ENCODE measurements at places on chromosomes 13 and 19.

DNA sequence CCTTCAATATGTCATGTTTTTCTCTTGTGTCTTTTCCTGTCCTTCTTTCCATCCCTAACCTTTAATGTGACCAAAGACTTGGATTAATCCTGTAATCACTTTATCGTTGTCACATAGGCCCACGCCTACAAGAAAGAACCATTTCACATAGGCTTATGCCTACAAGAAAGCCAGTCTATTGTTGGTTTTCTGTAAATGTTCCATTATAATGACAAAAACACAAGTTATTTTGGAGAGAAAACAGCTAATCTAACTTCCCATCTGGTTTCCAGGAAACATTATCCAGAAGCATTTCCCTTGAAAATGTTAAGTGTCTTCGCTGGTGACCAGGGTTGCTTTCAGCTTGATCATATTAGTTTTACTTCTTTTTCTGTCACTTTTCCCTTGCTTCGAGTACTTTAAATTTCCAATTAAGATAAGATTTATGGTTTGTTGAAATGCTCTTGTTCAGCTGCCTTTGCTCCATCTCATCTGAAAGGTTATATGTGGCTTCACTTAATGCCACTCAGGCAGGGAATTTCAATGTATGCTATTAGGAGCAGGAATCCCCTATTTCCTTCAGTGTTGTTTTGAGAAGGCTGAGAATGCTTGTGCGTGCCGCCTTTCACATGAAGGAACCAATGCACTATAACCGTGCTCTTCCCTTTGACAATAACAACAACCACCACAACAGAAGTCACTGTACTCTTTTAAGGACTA is 708.2 kb downstream of the EFNB2 start:
- DNase-seq, result no peak

DNA sequence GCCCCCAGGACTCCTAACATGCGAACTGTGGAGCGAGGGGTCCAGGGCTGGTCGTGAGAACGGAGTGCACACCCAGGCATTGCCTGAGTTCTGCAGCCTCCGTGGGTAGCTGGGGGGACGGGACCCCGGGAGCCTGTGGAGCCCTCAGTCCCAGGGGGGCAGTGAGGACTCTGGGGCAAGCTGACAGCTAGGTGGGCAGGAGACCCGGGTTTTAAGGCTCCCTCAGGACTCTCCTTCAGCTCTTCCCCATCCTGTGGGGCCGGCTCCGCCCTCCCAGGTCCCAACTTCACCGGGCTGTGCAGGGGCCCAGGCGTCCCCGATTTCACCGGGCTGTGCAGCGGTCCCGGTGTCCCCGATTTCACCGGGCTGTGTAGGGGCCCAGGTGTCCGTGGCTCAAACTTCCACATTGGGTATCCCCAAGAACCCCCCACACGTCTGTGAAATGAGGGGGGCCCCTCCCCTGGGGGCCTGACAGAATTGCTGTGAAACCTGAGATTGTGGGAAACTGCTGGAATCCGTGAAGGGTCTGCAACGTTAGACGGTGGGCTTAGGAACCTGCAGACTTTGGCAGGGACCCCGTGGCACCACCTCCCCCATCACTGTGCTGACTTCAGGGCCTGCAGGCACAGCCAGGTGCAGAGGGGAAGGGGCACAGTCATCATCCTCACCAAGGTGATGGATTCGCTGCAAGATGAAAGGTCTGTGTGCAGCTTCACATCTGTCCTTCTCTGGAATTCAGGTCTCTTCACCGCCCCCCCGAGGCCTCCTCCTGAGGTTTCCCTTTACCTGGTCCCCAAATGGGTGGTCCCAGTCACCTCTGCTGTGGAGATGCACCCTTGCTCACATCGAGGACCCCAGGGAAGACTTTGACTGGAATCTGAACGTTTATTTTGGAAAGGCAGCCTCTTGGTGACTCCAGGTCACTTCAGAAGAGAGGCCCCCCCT is 73.2 kb upstream of the MCF2L start:
- no peak for DNase-seq

DNA sequence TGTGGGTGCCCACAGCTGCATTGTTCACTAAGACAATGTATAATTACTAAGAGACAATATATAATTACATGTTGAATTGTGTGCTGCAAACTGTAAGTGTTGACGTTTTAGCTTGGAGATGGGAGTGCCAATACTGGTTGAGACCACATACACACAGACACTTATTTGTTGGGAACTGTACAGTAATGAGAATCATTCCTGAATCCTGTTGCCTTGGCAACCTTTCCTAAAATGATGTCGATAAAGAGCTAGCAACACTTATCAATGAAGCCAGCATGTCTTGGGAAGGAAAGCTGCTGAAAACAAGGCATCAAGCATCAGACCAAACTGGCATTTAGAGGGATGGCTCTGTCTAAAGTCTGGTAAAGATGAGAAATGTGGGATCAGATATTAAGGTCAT is 51.3 kb downstream of the PCDH8 start:
- no peak for DNase-seq

GRCh38 chr19:4035582-4035981 is 28.0 kb downstream of the PIAS4 start:
- no peak for DNase-seq

DNA sequence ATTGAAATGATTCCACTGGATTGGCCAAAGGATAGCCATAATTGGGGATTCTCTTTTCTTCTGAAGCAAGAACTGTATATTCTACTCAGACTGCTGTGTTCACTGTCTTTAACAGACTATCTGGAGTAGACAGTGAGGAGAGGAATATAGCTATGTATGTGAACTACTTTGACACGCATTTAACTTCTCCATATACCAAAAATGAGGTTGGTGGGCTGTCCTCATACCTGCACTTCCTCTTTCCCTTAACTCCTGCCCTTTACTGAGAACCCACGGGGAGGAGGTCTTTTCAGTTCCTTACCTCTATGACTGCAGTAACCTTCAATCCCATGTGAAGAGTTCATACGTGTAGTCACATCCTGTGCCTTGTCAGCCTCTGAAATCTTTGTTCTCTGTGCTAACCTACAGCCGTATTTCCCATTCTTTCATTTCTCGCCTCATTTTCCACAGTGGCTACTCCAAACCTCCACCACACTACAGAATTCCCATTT is 305.8 kb downstream of the MTUS2 start:
- no peak for DNase-seq

DNA sequence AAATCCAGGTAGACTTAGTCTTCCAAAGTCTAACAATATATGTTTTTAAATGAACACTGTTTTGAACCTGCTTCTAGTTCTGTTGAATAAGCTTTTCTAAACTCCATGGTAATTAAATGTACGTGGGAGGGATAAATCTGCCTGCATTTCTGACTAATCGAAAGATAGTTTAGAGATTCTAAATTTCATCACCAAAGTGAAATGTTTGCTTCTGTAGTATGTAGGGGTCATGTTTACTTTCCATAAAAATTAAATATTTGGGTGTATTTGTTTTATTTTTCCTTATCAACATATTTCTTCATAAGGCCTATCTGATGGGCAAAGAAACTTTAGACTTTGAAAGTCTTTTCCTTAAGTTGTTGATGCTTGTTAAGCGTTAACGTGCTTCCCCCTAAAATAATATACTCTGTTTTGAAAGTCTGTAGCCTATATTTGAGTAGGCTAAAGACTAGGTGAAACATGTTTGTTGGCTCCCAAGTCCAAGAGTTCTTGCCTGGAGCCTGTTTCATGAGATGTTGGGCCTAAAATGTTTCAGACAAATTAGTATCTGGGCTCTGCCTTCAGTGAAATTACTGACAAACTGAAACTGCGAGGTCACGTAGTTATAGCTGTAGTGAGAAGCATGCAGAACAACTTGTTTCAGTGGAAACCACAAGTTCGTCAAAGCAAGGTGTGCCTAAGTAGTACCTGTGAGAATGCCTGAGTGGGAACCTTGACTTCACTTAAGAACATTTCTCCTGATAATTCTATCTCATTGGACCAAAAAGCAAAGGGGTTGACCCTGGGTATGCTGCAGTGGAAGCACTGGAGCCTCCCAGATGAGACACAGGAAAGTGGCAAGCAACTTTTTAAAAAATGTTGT is 126.2 kb downstream of the LMO7 start:
- DNase-seq, result no peak

DNA sequence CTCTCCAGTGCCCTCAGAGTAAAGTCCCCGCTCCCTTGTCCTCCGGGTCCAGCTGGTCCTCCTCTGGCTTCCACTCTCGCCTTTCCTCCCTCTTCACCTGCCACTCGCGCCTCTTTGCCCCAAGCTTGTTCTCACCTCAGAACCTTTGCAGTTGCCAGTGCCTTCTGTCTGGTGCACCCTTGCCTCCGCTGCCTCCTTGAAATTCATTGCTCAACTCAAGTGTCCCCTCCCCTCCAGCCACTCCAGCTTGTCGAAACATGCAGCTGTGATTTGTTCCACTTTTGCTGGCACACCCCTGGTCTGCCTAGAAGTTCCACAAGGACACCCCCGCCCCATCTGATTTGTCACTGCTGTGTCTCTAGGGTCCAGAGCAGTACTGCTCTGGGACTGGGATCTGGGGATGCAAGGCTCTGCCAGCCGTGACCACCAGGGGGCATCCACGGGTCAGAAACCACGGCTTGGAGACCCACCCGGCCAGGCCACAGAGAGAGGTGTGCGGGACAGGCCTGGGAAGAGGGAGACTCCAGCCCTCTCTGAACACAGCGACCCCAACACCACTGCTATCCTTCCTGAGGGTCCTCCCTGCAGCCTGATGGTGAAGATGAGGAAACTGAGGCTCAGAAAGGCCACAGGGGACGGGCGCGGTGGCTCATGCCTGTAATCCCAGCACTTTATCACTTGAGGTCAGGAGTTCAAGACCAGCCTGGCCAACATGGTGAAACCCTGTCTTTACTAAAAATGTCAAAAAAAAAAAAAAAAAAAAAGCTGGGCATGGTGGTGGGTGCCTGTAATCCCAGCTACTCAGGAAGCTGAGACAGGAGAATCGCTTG is 49.9 kb downstream of the AP1M1 start:
- peak; percentile 84 for DNase-seq

DNA sequence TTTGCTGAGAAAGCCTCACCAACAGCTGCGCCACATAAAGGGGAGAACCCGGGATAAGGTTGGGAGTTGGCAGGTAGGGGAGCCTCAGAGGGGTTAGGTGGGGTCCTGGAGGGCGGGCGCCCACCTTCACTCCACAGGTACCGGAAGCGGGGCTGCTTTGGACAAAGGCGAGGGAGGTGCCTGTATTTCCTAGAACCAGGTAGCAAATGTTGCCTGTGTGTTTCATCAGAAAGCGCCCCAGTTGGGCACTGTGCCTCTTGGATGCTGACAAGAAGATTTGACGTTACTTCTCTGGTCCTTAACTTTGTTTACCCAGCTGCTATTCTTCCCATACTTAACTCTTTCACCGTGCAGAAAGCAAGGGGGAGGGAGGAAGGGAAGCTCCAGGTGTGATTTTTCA is 278.9 kb downstream of the ZNF536 start:
- DNase-seq, result no peak

- DNase-seq, result no peak
Observed at GRCh38 chr13:109422161-109422560, 364.2 kb downstream of the IRS2 start.

DNA sequence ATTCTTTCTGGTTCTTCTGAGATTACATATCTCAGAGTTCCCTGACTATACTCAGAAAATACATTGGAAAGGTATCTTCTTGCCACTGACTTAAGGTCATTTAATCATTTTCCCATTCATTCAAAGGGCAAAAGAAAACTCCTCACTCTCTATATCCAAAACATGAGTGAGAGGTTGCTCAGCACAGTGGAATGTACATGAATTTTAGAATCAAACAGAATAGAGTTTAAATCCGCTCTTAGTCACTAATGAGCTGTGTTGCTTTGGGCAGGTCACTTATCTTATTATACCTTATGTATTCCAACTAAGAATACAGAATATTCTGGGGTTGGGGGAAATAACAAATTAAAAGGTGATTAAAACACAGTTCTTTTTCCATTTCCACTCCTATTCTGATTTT is 452.6 kb upstream of the KLF12 start:
- no peak for DNase-seq

GRCh38 chr13:114102521-114103288 is 29.7 kb downstream of the RASA3 start:
- DNase-seq, result no peak

GRCh38 chr19:14432791-14433553 is at the start of gene PKN1:
Gene PKN1, plus strand, starts transcription at chr19:14433306. Its CDS starts 216 bp downstream, at chr19:14433522.
- DNase-seq, result no peak

DNA sequence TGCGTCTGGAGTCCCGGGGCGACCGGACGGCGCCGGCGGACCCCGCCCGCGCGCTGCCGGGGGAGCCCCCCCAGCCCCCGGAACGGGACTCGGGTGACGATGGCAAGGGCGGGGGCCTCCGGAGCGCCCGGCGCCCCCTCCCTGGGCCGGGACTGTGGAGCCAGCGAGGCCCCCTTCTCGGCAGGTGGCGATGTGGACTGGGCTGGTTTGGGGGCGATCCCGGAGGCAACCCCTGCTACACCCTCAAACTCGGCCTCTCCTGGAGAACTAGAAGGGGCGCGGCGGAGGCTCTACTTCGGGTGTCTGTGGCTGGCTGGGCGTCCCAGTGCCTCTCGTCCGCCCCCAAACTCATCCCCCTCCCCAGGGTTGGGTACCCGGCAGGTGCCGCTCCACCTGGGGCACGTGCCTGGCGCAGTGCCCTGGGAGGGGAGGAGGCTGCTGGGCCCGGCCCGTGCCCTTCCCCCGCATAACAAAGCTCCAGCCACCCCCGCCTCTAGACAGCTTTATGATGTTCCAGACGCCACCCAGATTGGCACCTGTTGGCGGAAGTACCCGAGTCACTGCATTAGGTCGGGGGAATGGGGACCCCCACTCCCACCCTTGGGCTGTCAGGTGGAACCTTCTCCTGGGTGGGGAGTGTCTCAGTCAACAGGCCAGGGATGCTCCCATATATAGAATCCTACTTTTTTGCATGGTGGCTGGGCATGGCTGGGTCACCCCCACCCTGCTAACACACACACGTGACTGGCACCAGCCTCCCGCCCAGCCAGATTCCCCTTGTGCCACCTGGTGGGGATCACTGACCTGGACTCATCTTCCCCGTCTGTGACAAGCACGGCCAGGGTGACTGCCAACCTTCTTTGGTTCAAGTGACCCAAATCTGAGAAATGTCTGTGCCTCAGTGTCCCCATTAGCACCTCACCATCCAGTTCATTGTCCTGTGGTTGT is 722 bp downstream of the PKN1 start:
- peak; percentile 63 for DNase-seq

GRCh38 chr19:3723883-3724282 is 15.7 kb downstream of the TJP3 start:
- DNase-seq, result no peak
